ENCODE measurements at places on chromosomes 4 and X. TPM values are rescaled to one million over a fixed set of nuclear protein-coding genes. Genes with fewer than 3 reads are reported as not detected.

LDB2 gene
- total RNA-seq: 13.7 TPM

IL3RA gene
- 0.55 TPM for total RNA-seq

ERCC6L gene
- total RNA-seq: 0.11 TPM

KCND1 gene
- 1.5 TPM for total RNA-seq

FABP2 gene
- total RNA-seq: not detected

SULT1E1 gene
- 0.11 TPM for total RNA-seq

SPOCK3 gene
- total RNA-seq: 1.7 TPM

CXCL1 gene
- total RNA-seq: 0.63 TPM

PFKFB1 gene
- not detected for total RNA-seq

NWD2 gene
- total RNA-seq: 4.4 TPM

PSAPL1 gene
- total RNA-seq: 0.31 TPM

KDR gene
- 29.8 TPM for total RNA-seq

RIPPLY1 gene
- total RNA-seq: 0.81 TPM

BRS3 gene
- total RNA-seq: 0.17 TPM

ZNF330 gene
- total RNA-seq: 41.1 TPM

TLR10 gene
- total RNA-seq: not detected

SCARB2 gene
- total RNA-seq: 114 TPM

GPR82 gene
- total RNA-seq: 2.3 TPM
